Cardiac septum (tissue), 1 donor: ENCODE measurements at places on chromosomes 7 and 10.
A peak's percentile ranks its signal among the peaks of the same experiment; 100 is the strongest.

GRCh38 chr7:151198945-151199848 lies 11.1 kb downstream of the H2BK1 start:
- no peak for DNase-seq

- no peak for DNase-seq
Measured at GRCh38 chr10:109427411-109427810, 495.9 kb downstream of the XPNPEP1 start.

- no peak for DNase-seq
Measured at GRCh38 chr7:157017149-157017548, 6.7 kb upstream of the MNX1 start.

DNA sequence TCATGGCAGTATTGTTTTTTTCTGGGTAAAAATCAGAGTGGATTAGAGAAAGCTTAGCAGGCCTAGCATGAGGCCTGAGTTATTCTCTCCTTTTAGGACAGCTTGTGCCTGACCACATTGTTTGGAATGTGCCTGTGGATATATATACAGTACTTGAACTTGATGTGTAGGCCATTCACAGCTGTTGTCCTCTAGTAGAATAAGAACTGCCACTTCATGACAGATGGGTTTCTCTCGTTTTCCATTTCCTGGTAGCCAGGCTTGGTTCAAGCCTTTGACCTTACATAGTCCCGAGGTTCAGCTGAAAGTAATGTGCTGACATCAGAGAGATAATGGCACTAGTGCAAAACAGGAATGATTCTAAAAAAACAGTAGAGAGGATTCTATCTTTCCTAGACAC lies 473.9 kb downstream of the AUTS2 start:
- no peak for DNase-seq

DNA sequence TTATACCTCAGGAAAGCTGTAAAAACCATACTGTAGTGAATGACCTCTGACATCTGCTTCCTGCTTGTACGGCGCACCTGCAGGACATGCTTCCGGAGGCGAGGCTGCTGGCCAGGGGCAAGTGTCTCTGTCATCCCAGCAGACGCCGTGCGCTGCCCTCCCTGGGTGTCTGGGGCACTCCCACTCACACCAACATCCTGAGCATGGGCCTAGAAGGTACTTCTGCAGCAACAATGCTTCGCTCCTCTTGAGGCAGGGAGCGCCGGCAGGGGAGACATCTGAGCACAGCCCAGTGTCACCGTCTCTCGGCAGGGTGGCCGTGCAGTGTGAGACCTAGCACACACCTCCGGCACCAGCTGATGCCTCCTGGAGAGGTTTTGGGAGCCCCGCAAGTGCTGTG lies 269.2 kb downstream of the MAD1L1 start:
- no peak for DNase-seq

DNA sequence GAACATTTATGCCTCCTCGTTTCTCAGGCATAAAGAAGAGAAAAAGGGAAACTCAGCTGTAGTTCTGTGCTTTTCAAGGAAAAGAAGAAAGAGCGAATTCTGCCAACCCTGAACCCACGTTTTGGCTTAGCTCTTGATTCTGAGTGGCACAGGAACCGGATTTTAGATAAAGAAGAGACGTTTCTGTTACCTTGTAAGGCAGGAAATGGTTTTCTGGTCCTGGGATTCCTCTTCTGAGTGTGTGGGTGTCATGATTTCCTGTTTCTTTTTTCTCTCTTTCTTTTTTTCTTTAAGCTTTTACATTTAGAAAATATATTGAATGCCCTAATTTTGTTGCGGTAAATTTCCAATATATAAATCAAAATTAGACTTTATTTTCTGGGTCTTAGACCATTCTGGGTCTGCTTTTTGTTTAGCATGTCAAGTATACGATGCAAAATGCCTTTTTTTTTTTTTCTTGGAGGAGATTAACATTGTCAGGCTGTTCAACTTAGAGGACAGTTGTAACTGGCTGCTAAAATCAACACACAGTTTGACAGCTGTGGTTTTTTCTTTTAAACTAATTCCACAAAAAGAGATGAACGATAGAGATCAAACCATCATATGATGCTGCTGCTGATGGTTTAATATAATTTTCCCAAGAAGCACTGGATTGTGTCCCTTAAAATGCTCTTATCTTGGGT lies 190.8 kb downstream of the GATA3 start:
- no peak for DNase-seq

GRCh38 chr10:32161586-32161985 lies 105.4 kb upstream of the KIF5B start:
- DNase-seq = peak; percentile 75

- DNase-seq = no peak
Measured at GRCh38 chr10:22824984-22825383, 102.9 kb upstream of the ARMC3 start.

- DNase-seq = no peak
Measured at GRCh38 chr10:112539340-112539739, 92.3 kb downstream of the VTI1A start.

DNA sequence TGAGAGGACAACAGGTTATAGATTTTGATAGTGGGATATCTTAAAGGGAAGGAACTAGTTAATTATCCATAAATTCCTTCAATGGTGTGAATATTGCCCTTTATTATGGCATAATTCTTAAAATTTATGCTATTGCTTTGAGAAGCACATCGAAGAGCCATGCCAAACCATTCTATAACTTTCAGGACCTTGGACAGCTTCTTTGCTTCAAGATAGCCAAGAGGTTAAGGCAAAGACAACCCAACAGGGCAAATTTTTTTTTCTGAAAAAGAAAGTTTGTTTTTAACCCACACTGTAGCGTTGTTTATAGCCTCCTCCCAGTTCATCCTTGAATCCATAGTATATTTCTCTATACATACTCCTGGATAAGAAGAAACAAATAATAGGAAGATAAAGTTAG lies 103.2 kb downstream of the NRG3 start:
- no peak for DNase-seq

DNA sequence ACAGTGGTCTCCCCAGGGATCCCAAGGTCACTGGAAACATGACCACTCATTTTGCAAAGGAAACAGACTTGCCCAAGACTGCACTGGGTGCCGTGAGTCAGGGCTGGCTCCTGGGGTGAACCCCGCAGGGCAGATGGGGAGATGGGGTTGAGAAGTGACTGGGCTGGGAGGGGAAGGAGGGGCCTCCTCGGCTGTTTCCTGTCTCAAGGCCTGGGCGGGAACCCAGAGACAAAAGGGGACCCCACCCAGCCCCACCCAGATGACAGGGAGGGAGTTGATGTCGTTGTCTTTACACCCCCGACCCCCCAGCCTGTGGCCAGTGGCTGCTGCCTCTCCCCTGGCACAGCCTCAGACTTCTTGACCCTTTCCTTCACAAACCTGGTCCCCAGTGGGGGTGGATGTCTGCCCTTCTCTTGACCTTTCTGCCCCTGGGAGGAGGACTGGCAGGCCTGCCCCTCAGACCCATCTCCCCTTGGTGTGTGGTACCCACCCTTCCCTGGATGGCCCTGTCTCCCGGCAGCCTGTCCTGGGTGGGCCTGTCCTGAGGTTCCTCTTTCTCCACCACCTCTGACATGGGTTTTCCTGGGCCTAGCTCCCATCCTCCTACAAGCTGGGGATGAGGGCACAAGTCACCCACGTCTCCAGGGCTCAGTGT lies 1.4 kb downstream of the MYO1G start:
- no peak for DNase-seq

DNA sequence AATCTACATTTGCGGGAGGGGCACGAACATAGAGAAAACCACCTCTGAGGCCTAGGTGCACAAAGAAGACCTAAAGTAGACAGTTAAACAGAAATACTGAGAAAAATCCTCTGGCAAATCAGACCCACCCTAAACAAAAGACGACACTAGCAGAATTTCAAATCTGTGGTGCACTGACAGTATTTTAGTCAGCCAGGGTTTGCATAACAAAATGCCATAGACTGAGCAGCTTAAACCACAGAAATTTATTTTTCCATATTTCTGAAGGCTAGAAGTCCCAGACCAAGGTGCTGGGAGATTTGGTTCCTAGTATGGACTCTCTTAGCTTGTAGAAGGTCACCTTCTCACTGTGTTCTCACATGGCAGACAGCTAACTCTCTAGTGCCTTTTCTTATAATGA lies 26.3 kb downstream of the IPMK start:
- DNase-seq = no peak

DNA sequence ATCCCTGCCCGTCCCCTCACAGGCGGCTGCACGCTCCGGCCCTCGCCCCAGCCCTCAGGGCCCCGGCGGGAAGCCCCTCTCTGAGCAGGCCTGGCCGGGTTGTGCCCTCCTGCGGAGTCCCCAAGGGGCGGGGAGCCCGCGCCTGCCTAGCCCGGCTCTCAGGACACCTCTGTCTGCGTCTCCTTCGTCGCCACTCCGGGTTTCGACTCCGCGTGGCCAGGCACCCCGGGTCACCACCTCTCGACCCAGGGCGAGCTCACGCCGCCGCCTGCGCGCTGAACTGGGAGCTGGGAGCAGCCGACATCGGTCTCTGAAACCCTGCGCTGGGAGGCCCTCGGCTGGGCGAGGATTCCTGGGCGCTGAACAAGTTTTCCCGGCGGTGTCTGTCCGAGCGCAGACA lies 6.2 kb upstream of the OGDHL start:
- DNase-seq = no peak

GRCh38 chr7:151693140-151693539 lies 173.4 kb upstream of the RHEB start:
- no peak for DNase-seq

- no peak for DNase-seq
Measured at GRCh38 chr7:133511252-133511651, 258.4 kb downstream of the EXOC4 start.

GRCh38 chr10:47458466-47459154 lies 25.3 kb downstream of the ANXA8 start:
- no peak for DNase-seq

DNA sequence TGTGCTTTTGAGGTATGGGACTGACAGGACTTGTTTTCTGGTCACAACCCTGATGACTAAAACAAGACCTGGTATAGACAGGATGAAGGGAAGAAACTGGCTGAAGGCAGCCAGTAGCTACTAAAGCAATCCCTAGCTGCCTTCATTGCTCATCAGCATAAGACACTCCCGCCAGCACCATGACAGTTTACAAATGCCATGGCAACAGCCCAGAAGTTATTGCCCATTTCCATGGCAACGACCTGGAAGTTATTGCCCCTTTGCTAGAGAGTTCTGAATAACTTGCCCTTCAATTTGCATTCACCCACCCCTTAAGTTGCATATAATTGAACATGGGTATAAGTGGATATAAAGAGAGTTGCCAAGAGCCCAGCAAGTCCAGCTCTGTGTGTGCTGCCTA lies 169.6 kb upstream of the FAM171A1 start:
- no peak for DNase-seq

- DNase-seq = no peak
Measured at GRCh38 chr7:129434675-129435318, 565 bp downstream of the STRIP2 start.

DNA sequence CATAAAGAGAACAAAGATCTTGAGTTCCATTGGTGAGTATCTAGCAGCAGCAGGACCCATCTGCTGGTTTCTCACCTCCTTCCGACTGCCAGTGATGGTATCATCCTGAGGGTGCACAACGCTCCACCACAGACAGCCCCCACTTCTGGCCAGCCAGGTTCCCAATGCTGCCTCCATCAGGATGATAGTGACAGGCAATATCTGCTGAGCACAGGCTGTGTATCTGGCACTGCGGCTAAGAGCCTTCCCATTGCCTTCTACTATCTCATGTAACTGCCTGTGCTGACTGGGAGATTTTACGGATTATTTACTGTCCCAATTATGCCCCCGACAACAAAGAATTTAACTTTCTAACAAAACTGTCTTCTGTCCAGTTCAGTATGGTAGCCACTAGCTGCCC lies 352.4 kb upstream of the AOAH start:
- DNase-seq = no peak

DNA sequence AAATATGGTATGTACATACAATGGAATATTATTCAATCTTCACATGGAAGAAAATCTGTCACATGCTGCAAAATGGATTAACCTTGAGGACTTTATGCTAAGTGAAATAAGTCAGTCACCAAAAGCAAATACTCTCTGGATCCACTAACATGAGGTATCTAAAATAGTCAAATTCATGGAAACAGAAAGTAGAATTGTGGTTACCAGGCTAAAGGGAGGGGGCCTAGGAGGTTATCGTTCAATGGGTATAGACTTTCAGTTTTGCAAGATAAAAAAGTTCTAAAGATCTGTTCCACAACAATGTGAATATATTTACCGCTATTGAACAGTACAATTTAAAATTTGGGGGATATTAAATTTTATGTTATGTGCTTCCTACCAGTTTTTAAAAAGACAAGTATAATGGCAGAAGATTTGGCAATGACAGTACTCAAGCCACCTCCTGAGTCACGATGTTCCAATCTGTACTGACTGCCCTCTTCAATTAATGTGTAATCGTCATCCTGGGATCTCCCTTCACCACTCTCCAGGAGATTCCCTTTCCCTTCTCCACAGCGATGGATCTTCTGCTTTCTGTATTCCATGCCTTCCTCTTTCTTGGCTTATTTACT lies 32.3 kb upstream of the IL6 start:
- DNase-seq = no peak

GRCh38 chr10:110919971-110920881 lies 822 bp downstream of the SHOC2 start:
- DNase-seq = peak; percentile 78

DNA sequence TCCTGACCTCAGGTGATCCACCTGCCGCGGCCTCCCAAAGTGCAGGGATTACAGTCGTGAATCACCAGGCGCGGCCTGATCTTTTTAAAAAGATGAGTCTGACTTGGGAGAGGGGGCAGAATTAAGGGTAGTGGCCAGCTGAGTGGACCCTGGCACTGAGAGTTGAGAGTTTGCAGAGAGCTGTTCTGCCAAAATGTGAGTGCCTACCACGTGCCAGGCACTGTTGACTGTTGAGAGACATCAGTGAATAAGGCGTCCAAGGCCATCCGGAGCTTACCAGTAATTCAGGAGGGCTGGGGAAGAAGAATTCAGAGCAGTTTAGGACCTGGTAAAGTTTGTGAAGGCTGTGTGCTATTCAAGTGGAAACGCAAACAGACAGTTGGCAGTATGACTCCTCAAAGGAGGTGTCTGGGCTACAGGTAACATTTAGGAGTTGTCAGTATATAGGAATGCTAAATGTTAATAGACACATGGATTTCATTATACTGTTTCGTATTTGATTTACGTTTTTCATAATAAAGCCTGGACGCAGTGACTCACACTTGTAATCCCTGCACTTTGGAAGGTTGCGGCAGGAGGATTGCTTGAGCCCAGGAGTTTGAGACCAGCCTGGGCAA lies 1.5 kb downstream of the NIPSNAP2 start:
- no peak for DNase-seq

- no peak for DNase-seq
Measured at GRCh38 chr10:16583382-16583781, 61.7 kb upstream of the C1QL3 start.

- DNase-seq = no peak
Measured at GRCh38 chr7:129376778-129377700, 57.2 kb upstream of the STRIP2 start.

- no peak for DNase-seq
Measured at GRCh38 chr7:98681951-98682350, 64.9 kb downstream of the NPTX2 start.

- DNase-seq = no peak
Measured at GRCh38 chr10:80081801-80082750, 3.6 kb downstream of the TMEM254 start.
